ENCODE measurements at places on chromosomes 1 and 21.

GRCh38 chr1:8136766-8137165, 110.7 kb upstream of the ERRFI1 start:
- no peak for DNase-seq

- DNase-seq, result no peak
Measured at GRCh38 chr1:52973841-52974240, 46.8 kb downstream of the SCP2 start.

GRCh38 chr1:185309566-185309965, 7.5 kb downstream of the IVNS1ABP start:
- no peak for DNase-seq

- no peak for DNase-seq
Measured at GRCh38 chr1:86263101-86263500, 106.5 kb upstream of the COL24A1 start.

GRCh38 chr1:240515505-240515904, 96.5 kb downstream of the GREM2 start:
- no peak for DNase-seq

- DNase-seq, result no peak
Measured at GRCh38 chr1:84277343-84278059, 24.0 kb upstream of the SAMD13 start.

- DNase-seq, result no peak
Measured at GRCh38 chr1:215321802-215322201, 239.3 kb downstream of the KCNK2 start.

DNA sequence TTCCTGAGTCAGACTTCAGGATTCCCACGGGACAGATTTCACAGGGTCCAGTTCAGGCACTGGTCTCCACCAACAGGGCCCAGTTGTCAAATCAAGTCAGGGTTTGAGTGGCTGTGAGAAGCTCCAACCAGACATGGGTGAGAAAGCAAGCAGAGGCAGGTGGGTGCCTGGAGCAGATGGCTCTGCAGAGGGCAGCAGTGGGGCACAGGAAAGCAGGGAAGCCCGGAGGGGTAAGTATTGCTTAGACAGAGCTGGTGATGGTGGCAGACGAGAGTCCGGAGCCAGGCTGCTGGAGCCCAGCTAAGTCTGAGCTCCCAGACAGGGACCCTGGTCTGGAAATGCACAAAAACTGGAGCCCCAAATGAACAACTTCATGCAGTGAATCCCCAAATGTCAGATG, 40.4 kb downstream of the RIMS3 start:
- DNase-seq, result no peak

DNA sequence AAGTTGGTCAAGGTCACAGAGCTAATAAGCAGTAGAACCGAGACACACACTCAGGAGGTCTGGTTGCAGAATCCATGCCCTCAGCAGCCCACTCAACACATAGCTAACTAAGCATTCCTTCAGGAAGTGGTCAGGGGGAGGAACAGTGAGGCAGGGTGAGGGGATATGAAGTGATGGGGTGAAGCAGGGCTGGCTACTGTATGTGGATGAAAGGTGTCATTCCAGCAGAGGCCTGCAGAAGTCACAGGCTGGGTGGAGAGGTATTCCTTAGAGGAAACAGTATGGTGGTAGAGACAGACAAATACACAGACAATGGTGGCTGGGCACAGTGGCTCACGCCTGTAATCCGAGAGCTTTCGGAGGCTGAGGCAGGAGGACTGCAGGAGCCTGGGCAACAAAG, 14.1 kb downstream of the TMCO4 start:
- no peak for DNase-seq

DNA sequence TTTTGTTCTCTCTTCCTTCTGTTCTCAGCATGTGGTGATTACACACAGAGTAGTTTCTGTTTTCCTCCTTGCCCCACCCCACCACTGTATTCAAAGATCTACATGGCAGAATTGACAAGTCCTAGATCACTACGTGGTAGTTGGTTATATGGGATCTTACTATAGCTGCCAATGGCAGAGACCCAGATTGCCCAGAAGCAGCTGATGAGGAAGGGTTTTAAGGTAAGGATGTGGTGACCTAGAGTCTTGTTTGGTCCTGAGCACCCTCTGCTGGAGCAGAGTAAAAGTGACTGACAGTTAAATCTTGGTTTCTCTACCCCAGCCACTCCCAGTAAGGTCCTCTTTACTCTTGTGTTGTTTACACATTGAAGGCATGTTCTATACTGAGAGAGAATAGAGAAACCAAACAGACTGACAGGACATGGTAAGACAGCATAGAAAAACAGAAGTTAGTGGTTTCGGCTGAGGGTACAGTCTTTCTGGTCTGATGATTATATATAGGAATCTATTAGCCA, 22.8 kb upstream of the STRIP1 start:
- peak; percentile 35 for DNase-seq

- no peak for DNase-seq
Measured at GRCh38 chr1:61436491-61437120, 288.3 kb downstream of the TM2D1 start.

- DNase-seq, result no peak
Measured at GRCh38 chr21:37593015-37593414, 226.4 kb downstream of the DYRK1A start.

- DNase-seq, result peak; percentile 25
Measured at GRCh38 chr1:99869304-99869703, 19.1 kb downstream of the AGL start.

GRCh38 chr1:66580081-66580480, 46.1 kb downstream of the SGIP1 start:
- no peak for DNase-seq

DNA sequence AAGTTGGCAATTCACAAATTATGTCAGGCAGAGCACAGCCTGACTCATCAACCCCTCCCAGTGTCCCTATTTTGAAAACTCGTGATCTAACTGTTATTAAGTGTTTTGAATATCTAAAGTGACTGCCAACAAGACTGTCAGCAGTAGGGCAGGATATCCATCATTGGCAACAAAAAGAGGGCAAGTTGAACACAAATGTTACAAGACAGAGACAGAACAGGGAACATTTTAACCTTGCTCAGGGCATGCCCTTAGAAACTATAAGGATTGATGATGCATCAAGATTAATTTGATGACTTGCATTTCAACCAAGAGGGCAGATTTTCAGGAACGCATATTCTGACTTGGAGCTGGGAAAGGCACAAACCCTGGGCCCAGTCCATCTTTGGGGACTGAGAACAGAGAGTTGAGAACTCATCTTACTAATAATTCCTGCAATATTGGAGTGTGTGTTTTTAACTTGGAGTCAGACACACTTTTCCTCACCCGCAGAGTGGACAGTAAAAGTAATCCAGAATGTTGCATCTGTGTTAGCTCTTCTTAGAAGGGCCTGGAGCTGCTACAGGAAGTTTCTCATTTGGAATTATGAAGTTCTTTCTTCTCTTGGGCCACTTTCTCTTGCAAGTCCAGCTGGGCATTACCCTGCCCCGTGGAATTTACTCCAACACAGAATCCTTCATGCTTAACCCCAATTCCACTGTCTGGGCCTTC, 317.2 kb downstream of the LTN1 start:
- DNase-seq, result no peak

- no peak for DNase-seq
Measured at GRCh38 chr1:43286115-43286514, 734 bp upstream of the C1orf210 start.

GRCh38 chr1:112714313-112715263, 544 bp downstream of the PPM1J start:
- no peak for DNase-seq

- DNase-seq, result no peak
Measured at GRCh38 chr1:110502402-110503151, 16.4 kb downstream of the KCNA10 start.

- DNase-seq, result no peak
Measured at GRCh38 chr1:245842106-245842505, 665.0 kb downstream of the SMYD3 start.

- DNase-seq, result no peak
Measured at GRCh38 chr1:78911956-78912880, 94.3 kb downstream of the ADGRL4 start.

DNA sequence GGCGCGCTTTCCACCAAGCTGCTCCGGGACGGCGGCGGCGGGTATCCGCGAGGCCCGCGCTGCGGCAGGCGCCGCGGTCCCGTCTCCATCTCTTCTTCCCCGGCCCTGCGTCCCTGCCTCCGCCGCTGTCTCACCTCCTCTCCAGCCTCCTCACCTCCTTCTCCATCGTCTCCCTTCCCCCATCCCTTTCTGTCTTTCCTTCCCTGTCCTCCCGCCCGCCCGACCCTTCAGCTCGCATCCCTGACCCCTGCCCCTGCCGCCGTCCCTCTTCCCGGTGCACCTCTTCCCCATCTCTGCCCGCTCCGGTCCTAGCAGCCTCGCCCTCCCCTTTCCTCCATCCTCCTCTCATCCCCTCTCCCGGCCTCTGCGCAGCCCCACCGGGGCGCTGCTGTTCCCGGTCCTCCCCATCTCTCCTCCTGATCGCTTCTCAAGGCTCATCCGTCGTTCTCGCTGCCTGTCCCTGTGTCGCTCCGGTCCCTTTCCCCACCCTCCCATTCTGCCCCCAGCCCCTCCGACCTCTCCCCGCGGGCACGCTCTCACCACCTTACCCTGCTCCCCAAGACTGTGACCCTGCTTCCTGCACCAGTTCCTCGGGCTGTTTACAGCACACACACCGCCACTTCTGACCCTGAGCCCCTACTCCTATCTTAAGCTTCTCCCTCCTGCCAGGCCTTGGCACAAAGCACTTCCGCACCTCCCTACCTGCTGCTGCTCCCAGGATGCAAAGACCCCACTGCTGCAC, 760 bp upstream of the NPHP4 start:
- DNase-seq, result no peak

DNA sequence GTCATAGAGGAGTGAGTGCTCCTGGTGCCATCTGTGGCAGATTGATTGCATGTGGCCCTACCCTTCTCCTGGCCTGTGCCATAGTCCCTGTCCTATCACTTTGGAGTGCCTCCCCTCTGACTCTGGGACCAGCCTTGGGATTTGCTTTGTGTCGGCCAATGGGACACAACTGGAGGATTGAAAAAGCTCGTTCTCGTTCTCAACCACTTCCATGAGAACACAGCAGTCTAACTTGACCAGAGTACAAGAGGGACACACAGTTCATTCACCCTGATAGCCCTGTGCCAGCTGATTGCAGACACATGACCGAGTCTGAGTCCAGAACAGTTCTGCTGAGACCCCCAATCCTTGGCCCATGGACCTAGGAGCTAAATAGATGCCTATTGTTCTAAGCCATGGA, 47.8 kb downstream of the C1orf198 start:
- no peak for DNase-seq

GRCh38 chr1:21563971-21564370, 54.7 kb downstream of the ALPL start:
- DNase-seq, result no peak

DNA sequence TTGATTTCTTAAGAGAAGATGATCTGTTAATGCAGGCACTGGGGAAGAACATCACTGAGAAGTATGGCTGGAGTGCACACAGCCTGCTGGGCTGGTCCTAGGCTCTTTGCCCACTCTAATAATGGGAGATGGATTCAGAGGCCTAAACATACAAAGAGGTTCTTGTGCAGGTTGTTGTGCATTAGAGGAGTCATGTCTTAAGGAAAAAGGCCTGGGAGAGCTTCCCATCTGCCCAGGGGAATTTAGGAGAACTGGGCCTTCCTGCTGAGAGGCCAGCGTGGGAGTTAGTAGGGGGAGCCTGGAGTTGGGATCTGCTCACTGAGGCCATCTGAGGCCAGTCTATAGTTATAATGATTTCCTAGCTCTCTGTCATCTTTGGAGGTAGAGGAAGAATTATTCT, 126.7 kb downstream of the TLR5 start:
- no peak for DNase-seq

- no peak for DNase-seq
Measured at GRCh38 chr1:220123889-220124288, 30.0 kb downstream of the IARS2 start.

DNA sequence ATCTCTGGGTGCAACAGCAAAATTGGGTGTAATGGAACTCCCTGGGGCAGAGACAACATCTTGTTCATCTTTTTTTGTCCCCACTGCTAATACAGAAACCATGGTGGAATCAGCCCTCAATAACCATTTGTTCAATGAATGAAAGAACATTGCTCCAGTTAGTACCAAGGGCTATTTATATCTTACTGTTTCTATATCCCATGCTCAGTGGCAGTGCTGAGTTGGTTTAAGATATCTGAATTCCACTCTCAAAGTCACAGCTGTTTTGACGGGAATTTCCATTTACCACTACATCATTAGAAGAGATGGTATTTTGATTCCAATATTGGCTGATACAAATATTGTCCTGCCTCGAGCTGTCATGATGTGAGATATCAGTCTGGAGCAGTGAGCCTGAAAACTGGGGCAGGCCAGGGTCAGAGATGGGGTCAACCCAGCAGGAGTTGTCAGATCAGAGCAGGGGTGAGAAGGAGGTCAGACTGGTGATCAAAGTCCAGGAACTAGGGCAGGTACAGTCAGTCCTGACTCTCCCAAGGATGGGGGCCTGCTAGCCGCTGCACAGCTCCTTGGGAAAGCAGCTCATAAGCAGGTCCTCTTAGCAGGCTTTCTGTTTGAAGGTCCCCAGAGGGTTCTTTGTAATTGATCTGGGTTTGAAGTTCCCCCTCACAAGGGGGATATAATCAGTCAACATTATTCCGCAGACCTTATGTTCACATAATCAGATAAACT, 5.8 kb upstream of the PHC2 start:
- no peak for DNase-seq

DNA sequence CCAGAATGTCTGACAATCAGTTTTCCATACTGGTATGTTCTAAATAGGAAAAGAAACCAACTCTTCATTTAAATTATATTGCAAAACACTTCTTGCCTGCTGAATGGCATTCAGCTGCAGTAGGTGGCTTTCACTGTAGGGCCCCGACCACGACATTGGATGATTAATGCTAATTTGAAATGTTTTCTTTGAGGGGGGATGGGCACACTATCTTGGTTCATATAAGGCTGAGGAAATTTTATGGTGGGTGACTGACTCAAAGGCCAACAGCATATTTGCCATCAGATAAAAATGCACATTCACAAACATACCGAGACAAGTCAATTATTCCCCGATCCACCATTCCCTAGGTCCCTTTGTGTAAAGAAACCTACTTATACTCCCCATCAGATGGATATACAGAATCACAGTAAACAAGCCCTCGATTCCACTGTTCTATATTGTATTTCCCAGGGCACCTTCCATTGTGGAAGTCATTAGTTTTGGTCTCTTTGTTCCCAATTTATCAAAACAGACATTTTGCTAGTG, 464.2 kb upstream of the DAB1 start:
- no peak for DNase-seq

DNA sequence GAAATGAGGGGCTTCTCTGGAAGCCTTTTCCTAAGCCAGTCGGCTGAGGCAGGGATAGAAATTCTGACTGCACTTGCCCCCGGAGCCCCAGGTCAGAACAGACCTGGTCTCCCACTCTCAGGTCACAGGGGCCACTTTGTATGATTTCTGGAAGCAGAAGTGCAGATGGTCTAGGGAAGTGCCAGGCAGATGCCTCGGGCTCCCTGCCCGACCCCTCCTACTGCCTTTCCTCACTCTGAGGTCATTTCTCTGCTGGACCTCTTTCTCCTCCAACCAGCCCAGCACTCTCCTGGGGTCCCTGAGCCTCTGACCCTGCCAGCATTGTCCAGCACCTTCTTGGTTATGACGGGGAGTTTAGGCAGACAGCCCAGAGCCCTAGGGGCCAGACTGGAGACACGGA, 8.7 kb downstream of the RUNX3 start:
- no peak for DNase-seq

Data from AG09319 (cell line).